Body of pancreas (tissue), 4 donors: ENCODE measurements at places on chromosomes 4 and X. TPM values are rescaled to one million over a fixed set of nuclear protein-coding genes. Genes with fewer than 3 reads are reported as not detected.
A peak's percentile ranks its signal among the peaks of the same experiment; 100 is the strongest.

The FHDC1 gene
- 3.9 TPM for total RNA-seq

The PCDH11X gene
- total RNA-seq = under 0.01 TPM

DNA sequence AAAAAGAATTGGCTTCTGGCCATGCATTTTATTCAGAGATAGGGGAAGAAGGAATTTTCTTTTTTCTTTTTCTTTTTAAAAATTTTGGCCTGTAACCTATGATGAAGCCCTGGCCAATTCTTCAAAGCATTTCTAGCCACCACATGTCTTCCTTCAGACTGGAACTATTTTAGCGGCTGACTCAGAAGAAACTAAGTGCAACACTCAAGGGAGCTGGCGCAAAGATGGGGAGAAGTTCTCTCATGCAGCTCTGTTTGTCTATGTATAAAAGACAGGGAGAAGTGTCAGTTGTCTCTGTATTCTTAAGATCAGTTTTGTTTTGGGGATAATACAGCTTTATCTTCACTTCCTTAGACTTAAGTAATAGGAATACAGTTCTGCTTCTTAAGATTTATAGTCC lies 46.1 kb downstream of the MBNL3 start:
- DNase-seq = no peak

The IGSF1 gene
- 1.3 TPM for total RNA-seq

The CSAG2 gene
- total RNA-seq = not detected

DNA sequence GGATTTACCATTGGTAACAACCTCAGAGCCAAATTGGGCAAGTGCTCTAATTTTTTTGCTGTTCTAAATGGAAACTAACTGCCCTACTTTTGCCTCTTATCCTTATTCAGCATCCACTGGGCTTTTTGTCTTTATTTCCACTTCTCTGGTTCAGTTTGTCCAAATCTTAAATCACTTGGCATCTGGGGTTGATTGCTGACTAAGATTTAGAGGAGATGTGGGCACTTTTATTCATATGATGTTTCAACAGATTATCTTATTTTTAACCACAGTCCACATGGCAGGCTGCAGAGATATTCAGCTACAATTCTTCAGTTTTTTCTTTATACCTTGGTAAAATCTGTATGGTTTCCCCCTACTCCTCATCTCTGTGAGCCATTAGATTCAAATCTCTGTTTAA lies 1161.4 kb upstream of the PCDH7 start:
- no peak for DNase-seq

DNA sequence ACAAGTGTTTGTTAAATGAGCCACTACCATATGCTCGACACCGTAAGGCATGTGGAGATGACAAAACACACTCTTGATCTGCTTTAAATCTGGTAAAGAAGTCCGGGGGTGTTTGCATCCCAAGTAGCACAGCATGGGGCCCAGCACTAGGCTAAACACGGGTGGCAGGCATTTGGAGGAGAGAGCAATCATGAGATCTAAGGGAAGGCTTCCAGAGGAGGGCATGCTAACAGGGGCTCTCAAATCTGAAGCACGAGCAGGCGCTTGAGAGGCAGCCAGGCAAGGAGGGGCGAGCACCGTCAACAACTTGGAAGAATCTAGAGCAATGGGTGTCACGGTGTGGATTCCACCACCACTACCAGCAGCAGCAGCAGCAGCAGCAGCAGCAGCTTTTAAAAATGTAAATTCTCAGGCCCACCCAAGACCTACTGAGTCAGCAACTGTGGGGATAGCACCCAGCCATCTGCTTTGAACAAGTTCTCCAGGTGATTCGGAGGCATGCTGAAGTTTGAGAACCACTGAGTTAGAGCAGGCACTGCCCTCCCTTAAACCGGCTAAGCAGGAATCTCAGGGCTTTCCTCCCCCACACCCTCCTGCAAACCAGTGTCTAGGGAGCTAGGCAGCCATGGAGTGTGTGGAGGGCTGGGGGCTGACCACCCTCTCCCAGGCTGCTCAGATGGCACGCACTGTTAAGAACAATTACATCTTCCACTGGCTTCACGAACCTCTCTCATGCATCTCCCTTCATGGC lies 70.2 kb upstream of the MAP3K15 start:
- no peak for DNase-seq

GRCh38 chr4:47836641-47837093 lies 1.2 kb downstream of the CORIN start:
- DNase-seq = peak; percentile 86

DNA sequence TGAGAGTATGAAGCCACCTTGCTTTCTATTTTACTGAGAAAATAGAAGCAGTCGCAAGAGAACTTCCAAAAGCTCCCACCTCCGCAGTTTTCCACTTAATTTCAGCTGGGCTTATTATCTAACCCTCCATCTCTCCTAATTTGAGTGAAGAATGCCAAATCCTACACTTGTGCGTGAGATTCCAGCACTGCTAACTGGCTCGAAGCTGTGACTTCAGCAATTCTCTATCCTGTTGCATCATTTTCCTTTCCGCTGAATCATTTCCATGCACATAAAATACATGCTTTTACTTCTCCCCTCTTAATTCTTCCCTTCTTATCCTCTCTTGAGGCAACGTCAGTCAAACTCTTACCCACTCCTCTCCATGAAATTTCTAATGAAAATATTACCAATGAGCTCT lies 189.5 kb downstream of the GASK1B start:
- no peak for DNase-seq

DNA sequence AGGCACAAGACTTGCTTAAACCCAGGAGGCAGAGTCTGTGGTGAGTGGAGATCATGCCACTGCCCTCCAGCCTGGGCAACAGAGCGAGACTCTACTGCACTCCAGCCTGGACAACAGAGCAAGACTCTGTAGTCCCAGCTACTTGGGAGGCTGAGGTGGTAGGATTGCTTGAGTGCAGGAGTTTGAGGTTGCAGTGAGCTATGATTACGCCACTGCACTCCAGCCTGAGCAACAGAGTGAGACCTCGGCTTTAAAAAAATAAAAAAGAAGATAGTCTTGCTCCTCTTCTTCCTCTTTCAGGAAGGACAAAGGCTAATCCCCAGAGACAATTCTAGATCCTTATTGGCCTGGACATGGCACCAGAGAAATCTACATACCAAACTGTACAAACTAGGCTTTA lies 5.7 kb upstream of the PPEF2 start:
- no peak for DNase-seq

The C1QTNF7 gene
- 4.4 TPM for total RNA-seq

GRCh38 chrX:124764354-124764753 lies 418.0 kb downstream of the SH2D1A start:
- no peak for DNase-seq

DNA sequence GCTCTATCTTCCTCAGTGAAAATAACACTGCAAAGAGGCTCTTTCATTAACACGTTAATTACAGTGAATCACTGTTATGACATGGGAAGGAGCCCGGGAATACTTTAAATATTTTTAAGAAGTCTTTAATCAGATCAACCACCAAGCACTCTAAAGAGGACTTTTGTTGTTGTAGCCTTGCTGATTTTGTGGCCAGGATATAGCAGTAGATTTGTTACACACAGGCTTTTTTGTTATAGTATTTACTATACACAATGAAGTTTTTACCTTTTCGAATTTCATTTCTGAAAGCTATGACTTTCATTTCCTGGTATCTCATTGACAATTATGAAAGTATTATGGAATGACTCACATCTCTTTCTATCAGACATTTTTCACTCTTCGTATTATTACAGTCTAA lies 20.3 kb downstream of the FGF13 start:
- no peak for DNase-seq
